Activated CD8-positive, alpha-beta memory T cell treated with anti-CD3 and anti-CD28 coated beads for 1 hour (primary cell): ENCODE measurements at places on chromosomes 4 and X.

GRCh38 chr4:110869114-110869513 lies 246.2 kb upstream of the PITX2 start:
- no peak for DNase-seq

- DNase-seq, result no peak
Observed at GRCh38 chr4:128979934-128980333, 113.4 kb downstream of the SCLT1 start.

- DNase-seq, result no peak
Observed at GRCh38 chr4:13642170-13642950, 14.8 kb upstream of the BOD1L1 start.

DNA sequence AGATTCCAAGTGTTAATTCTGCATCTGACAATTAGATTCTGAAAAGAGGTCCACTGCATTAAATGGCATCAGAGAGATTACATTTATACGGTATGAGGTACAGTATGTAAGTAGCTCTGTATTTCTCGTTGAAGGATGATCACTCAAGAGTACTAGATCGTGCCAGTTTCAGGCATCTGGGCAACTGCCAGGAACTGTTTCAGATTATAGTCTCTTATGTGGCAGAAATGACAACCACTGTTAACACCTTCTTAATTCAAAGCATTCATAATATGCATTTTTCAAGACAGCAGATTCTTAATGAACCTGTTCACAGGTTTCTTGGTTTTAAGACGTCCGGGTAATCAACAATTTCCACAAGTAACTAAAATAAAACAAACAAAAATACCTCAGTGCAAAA lies 1.6 kb downstream of the ANKRD50 start:
- no peak for DNase-seq

GRCh38 chrX:135295238-135295943 lies 13.9 kb upstream of the ETDC start:
- peak; percentile 8 for DNase-seq

- no peak for DNase-seq
Observed at GRCh38 chrX:55028040-55028439, 2.7 kb downstream of the ALAS2 start.

- no peak for DNase-seq
Observed at GRCh38 chr4:1808396-1808795, 15.3 kb downstream of the FGFR3 start.

GRCh38 chr4:8165374-8165896 lies 6.8 kb upstream of the ABLIM2 start:
- no peak for DNase-seq

GRCh38 chr4:178448372-178449035 lies 1006.3 kb upstream of the AGA start:
- DNase-seq, result no peak

DNA sequence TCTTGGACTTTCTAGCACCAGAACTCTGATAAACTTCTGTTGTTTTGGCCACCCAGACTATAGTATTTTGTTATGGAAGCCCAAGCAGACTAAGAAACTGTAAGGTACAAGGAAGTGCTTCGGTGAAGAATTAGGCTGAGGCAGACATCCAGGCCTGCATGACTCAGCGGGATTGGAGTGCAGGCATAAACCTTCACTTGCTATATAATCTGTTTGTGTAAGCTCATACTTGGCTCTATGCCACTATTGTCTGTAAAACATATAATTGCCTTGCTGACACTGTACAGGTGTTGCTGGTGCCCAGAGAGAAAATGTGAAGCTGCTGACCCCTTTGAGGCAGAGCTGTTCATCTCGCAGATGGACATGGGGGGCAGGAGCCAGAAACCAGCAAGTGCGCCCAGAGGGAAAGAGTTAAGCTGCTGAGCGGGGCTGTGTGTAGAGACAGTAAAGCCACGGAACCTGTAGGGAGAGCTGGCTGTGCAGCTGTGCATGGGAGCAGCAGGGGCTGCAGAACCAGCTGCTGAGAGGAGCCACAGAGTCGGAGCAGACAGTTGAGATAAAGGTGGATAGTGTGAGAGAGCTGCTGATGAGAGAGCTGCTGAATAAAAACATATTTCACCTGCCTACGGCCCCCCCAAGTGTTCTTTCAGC lies 96.2 kb downstream of the RBM46 start:
- no peak for DNase-seq

GRCh38 chr4:143243041-143243440 lies 58.3 kb downstream of the USP38 start:
- DNase-seq, result no peak

DNA sequence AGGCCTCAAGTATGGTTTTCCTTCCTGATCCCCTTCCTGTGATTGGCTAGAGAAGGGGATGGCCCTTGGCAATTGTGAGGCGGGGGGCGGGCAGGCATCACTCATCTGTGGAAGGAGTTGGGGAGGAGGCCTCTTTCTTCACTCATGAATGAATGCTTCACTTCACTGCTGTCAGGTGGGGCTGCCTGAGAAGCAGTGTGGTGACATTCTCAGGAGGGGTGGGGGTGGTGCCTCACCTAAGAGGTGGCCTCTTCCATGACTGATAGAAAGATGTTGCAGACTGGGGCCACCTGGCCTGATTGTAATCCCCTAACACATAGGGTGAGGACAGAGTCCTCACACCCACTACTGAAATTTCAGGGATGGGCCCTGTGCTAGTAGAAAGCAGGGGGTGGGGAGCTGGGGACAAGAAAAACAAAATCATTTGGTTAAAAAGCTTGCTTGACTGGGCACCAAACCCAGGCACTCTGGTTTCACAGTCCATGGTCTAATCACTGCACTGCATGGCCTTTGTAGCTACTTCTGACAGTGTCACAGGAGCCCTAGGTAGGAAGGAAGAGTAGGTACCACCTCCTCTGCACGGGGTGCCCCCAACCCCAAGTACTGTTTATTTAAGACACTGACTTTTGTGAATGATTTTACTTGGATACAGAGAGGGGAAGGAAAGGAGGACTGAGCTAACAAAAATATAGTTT lies 5.6 kb upstream of the HOPX start:
- no peak for DNase-seq
